Myocyte (in vitro differentiated cells): ENCODE measurements at places on chromosomes 3 and 15. TPM values are rescaled to one million over a fixed set of nuclear protein-coding genes. Genes with fewer than 3 reads are reported as not detected.

Gene GOLGA8K
- total RNA-seq: not detected in 2 replicates

Gene RLBP1
- total RNA-seq: not detected in 2 replicates

Gene TM2D3
- total RNA-seq: 39.4 and 51.5 TPM in 2 replicates

GRCh38 chr3:33513262-33513863 is 73.2 kb upstream of the UBP1 start:
- DNase-seq: no peak

DNA sequence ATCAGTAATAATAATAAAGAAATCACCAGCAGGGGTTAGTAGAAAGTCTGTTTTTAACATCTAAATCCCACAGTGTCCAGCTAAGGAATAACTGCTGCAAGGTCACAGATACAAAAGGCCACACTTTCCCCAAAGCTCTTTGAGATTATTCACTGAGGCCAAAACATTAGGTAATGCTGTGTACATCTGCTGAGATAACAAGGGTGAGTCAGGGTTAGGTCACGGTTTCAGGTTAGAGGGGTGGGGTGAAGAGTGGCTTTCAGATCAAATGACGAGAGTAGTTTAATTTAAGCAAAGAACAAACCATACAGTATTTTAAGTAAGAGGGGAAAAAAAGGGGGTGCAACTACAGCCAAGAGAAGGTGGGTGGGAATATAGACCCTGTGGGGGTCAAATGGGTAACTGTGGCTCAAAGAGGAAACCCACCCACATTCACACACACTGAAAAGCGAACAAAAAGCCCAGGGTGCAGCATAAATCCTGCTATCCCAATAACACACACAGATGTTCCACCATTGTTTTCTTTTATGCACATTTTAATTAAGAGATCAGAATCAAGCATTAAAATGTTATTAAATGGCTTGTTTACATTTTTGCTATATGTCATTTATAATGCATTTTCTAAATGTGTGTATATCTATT is 412.9 kb downstream of the TIGIT start:
- peak; percentile 67 for DNase-seq

- DNase-seq: no peak
Observed at GRCh38 chr3:118636841-118637240, 397.8 kb downstream of the IGSF11 start.

GRCh38 chr3:120177151-120177550 is 82.9 kb upstream of the GSK3B start:
- peak; percentile 78 for DNase-seq

DNA sequence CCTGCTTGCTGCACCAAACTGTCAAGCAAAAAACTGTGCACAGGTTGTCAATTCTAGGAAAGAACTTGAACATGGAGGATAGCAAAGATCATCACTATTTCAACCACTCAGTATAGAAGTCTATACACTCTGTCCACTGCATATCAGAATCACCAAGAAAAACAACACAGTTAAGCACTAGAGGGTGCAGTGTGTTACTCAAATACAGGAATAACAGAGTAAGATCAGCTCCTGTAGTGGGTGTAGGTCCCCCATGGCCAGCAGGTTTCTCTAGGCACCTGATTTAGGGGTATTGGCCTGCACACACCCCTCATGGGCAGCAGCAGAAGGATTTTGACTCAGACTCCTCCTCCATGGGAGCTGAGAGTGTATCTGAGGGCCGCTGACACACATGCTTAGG is 464.1 kb downstream of the EPHA6 start:
- DNase-seq: no peak

- DNase-seq: peak; percentile 35
Observed at GRCh38 chr15:59917504-59918157, 86.5 kb upstream of the FOXB1 start.

DNA sequence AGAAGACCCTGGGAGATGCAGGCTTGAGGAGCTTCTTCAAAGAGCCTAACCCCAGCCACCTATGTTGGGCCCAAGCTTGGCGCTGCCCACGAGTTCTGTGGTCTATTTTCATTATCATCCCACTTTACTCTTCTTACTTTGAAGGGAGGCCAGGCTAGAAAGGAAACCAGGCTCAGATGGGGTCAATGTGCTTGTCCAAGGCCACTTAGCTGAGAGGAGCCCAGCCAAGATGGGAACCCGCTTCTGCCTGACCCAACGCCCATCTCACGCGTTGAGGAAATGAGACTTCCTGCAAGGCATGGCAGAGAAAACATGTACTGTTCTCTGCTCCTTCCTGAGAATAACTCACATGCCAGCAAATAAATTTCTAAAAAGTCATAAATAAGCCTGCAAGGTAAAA is 486.3 kb upstream of the PROK2 start:
- no peak for DNase-seq

DNA sequence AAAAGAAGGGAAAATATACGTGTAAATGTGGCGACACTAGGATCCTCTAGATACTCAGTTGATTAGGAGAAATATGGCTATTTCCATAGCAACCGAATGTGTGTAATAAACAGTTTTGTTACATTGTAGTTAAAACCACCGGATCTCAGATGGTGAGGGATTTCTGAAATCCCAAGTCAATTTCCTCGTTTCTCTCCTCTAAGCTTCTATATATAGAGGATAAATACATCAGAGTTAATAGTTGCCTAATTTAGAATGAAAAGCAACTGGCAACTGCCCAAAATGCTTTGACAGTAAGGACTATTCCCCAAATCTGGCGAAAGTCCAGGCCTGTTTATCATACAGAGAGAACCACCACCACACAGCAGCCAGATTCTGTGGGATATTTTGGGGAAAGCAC is 112.6 kb downstream of the GABRB3 start:
- no peak for DNase-seq
